ENCODE measurements at places on chromosomes 2 and 18.

DNA sequence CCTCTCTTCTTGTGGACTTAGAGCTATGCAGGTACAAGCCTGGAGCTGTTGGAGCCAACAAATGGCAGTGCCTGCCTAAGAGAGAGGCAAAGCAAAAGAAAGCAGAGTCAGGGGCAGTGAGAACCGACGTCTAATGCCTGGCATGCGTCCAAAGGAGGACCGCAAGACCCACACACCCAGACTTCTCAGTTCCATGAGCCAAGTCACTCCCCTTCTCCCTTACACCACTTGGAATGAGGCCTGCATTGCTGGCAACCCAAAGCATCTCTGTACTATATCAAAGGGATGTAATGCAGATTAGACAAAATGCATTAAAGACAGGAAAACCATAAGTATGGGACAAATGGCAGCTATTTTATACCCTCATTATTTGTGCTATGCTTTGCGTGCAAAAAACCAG is 49.9 kb upstream of the RNU4ATAC start:
- peak; percentile 49 for DNase-seq

DNA sequence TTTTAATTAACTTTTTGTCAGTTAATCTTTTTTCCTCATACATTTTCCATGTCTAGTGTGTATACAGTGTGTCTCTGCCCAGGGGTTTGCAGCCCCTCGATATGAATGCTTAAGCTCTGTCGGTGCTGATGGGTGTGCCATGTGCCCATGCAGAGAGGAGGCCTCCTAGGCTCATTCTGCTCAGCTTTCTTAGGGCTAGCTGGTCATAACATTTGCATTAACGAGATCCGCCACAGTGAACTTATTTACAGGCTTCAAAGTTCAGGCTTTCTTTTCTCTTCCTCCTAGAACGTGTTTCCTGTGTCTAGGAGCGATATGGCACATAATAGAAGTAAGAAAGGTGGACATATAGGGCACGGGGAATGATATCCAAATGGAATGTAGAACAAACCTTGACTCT is 783.3 kb downstream of the PLCL1 start:
- no peak for DNase-seq

- DNase-seq, result no peak
Observed at GRCh38 chr18:79203017-79203605, 133.9 kb downstream of the ATP9B start.

DNA sequence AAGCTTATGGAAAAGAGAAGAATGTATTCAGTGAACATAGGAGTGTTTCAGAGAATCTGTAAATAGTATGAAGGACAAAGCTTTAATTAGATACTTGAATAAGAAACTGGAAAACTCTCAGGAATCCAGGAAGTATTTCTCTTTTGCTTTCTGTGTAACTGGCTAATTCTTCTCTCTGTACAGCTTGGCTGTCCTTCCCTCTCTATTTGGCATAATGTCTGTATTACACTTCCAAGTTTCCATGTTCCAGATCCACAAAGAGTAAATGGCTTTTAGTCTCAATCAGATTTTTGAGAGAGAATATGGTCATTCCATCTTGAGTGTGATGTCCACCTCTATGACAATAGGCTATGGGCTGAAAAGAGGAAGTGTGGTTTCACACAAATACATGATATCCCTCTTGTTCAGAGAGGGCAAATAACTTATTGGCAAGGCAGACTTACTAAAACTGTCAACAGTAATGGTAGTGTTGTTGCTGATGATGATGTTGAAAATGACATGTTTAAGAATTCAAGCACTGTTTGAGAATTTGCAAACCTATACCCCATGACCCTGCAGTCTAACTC is 129.2 kb upstream of the ERBB4 start:
- peak; percentile 28 for DNase-seq

DNA sequence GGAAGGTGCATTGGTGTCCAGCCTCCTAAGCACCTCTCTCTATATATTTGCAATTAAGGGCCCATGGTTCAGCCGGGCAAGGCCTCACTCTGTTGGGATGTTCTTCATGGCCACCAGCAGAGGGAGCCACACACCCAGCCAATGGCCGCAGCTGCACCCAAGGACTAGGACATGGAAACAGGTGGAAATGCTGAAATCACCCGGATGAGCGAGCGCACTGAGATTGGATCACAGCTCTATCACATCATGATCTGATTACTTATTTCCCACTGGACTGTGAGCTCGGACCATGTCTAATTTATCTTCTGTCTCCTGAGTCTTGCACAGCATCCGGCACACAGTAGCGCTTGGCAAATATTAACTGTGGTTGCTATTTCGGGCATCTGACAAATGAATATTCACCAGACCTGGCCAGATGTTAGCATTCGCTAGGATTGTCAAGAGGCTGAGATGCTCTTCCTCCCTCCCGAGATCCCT is 31.2 kb downstream of the KIF3C start:
- DNase-seq, result peak; percentile 67

- DNase-seq, result no peak
Observed at GRCh38 chr2:122157158-122157557, 401.7 kb downstream of the TSN start.

DNA sequence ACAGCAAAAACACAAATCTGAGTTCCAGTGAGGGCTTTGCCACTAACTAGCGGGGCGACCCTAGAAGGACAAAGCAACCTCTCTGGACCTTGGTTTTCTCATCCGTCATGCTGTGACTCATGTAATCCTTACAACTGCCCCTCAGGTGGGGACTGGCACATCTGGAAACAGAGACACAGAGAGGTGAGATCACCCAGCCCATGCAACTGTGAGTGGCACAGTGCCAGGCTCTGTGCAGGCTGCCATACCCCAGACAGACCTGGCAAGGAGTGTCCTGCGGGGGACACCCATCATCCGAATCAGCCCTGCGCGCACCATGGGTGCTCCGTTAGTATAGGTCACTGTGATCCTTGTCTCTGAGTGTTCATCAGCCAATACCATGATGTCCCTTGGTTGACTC is 198.3 kb downstream of the SMAD7 start:
- DNase-seq, result no peak

GRCh38 chr2:159110784-159111183 is 142.3 kb downstream of the TANC1 start:
- no peak for DNase-seq

DNA sequence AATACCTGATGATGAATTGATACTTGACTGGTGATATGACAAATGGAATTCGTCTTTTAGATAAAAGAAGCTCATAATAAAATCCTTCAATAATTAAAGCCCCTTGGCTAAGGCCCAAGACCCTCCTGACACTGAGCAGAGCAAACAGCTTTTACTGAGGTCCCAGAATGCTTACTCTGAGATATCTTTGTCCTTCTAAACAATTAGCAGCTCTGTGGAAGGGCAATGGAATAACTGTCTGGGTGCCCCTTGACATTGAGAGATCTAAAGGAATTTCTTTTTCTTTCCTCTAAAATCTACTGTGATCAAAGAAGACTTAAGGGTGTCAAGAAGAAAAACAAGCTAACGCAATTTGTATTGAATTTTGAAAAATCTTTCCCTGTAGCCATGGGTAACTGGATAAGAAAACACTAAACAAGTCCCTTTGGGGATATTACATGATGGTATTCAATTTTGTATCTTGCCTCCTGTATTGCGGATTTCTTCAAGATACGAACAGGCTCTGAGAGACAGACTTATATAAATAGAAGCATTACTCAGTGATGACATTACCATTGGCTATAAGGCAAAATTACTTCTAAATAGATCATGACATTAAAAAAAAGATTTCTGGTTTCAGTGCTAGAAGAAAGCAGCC is 128.8 kb downstream of the MREG start:
- no peak for DNase-seq

GRCh38 chr18:44273298-44273697 is 407.4 kb upstream of the SETBP1 start:
- DNase-seq, result no peak

GRCh38 chr2:150878356-150878755 is 383.3 kb downstream of the RBM43 start:
- no peak for DNase-seq

- DNase-seq, result no peak
Observed at GRCh38 chr2:181395851-181396250, 61.3 kb upstream of the ITGA4 start.

DNA sequence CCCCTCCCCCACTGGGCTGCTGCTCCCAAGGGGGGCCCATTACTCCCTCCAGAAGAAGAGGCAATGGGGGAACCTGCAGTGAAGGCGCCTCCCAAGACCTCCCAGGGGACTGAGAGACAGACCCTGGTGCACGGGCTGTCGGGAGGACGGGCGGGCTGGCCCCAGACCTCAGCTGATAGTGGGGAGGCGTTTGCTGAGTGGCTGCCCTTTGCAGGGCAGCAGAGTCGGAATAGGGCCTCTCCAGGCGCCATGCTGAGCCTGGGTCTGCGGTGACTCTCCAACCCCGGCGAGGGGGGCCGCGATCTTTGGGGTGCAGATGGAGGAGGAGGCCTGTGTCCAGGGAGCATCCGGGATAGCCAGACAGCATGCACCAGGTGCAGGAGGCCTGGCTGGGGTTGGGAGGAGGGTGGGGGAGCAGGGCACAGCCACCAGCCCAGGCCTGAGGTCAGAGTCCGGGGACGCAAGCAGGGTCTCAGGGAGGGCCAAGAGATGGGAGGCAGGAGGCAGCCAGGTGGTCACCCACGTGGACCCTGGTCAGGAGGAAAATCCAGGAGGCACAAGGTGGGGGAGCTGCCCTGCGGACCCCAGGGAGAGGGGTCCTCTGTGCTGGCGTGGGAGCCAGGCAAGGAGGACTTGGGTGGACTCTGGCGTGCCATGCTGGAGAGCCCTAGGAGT is 11.0 kb downstream of the CROCC2 start:
- DNase-seq, result no peak

GRCh38 chr2:7983912-7984311 is 697.9 kb upstream of the ID2 start:
- DNase-seq, result no peak

GRCh38 chr2:237278568-237278967 is 135.4 kb downstream of the COL6A3 start:
- DNase-seq, result no peak

DNA sequence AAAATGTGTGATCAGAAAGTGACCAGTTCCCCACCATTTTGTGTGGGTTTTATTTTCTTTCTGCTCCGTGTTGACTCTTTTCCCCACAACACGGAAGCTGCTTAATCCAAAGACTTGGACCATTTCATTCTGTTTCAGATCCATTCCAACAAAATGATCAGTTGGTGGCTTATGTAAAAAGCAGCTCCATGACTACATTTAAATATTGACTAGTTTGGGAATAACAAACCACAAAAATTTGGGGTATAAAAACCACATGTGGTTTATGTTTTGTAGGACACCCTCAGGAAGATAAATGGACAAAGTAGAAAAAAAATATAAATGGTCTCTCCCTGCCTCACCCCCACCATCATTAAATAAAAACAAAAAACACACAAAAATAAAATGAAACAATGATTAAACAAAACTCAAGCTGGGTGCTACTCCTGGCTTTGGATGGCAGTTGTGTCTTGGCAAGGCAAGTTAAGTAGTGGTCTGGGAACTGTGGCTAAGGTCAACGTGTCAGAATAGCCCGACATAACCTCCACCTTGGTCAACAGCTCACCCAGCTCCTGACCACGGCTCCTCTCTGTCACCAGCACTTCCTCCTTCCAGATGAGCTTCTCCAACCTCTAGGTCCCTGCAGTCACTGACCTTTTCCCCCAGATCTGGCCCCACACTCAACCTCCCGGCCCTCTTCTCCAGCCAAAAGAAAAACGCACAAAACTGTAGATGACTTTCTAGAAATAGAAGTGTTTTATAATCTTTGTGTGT is 12.8 kb upstream of the WIPF1 start:
- no peak for DNase-seq

DNA sequence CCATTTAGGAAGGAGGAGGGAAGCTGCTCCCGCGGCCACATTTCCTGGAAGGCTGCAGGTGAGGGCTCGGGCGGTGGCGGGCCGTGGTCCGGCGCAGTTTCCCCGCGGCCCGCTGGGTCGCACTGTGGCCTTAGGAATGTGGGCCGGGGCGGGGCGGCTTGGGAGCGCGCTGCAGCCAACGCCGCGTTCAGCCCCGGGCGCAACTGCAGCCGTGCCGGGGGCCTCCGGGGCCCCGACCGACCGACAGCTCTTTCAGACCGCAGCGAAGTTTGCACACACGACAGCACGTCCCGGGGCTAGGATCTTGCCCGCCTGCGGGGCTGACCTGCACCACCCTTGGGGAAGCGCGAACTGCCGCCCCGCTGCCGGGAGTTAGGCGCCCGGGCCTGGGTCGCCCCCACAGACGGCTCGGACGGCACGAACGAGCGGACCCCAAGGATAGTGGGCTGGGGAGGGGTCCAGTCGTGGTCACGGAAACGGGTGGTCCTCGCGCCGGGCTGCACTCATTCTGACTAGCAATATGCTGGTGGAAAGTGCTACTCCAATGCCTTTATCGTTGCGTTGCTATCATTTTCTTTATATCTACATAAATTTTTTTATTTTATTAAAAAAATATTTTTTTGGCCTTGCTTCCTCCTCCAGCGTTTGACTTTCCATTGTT is 69.9 kb upstream of the DLX2 start:
- peak; percentile 14 for DNase-seq

DNA sequence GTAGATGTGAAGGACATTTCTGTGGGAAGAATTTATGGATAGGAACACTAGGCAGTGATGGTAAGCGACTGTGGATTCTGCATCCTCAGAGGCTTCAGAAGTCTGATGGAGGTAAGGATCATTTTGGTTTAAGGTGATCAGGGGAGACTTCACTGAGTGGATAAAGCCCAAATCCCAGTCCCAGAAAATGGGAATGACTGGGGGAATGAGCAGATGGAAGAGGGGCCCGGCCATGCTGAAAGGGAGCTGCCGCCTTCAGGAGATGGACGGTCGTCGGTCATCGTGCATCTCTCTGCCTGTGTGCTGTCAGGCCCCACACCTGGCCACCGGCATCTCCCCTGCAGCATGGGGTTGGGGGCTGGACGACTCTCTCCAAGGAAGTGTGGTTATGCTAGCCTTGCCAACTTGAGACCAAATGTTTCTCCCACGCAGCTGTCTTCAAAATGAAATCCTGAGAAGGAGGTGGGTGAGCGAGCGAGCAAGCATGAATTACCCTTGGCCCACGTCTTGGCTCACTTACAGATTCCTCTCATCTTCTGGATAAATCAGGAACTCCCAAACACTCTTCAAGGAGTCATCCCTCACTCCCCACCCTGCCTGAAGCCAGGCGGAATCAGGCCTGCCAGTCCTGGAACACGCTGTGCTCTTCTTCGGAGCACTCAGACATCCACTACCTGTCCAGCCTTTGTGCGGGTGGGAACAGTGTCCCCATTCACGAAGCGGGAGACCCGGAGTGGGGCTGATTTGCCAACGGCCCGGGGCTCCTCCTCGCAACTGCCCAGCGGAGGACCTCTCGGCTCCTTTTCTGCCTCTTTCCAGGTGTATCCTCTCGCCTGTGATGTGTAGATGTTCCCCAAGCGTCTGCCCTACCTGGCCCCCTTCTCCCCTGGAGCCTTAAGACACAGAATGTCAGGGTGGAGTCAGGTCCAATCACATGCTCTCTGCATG is 85.6 kb downstream of the PRKCE start:
- DNase-seq, result no peak

GRCh38 chr2:172086241-172087206 is 1.2 kb downstream of the DLX1 start:
- DNase-seq, result no peak

- DNase-seq, result no peak
Observed at GRCh38 chr2:162885281-162886070, 46.9 kb upstream of the KCNH7 start.

- no peak for DNase-seq
Observed at GRCh38 chr18:40866013-40866645, 1088.9 kb upstream of the PIK3C3 start.

- DNase-seq, result no peak
Observed at GRCh38 chr2:46530639-46531038, 51.3 kb downstream of the TMEM247 start.

- DNase-seq, result no peak
Observed at GRCh38 chr2:43414586-43415135, 181.2 kb downstream of the THADA start.

All from NCI-H2029 (cell line).